Mammary epithelial cell (primary cell): ENCODE measurements at places on chromosomes 2 and 18. TPM values are rescaled to one million over a fixed set of nuclear protein-coding genes. Genes with fewer than 3 reads are reported as not detected.
A peak's percentile ranks its signal among the peaks of the same experiment; 100 is the strongest.

ANKRD39 gene
- polyA plus RNA-seq: 13.8 TPM

DNA sequence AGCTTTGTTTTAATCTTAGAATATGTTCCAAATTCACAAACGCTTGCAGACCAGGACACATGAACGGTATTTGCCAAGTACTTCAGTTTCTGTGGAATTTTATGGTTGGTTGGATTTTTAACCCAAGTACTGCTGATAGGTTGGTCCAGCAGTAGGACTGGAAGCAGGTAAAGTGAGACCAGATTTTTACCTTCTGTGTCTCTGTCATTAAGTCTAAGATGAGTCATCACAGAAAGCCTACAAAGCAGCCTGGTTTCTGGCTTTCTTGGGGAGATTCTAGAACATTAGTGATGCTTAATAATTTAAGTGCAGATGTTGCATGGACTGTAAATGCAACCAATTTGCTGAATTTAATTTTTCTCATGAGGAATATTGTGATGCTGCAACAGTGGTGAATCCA is 100.5 kb downstream of the SCG2 start:
- peak; percentile 26 for DNase-seq

- no peak for DNase-seq
Observed at GRCh38 chr2:111711270-111711669, 172.7 kb downstream of the ANAPC1 start.

CYP26B1 gene
- 1.6 TPM for polyA plus RNA-seq

DNA sequence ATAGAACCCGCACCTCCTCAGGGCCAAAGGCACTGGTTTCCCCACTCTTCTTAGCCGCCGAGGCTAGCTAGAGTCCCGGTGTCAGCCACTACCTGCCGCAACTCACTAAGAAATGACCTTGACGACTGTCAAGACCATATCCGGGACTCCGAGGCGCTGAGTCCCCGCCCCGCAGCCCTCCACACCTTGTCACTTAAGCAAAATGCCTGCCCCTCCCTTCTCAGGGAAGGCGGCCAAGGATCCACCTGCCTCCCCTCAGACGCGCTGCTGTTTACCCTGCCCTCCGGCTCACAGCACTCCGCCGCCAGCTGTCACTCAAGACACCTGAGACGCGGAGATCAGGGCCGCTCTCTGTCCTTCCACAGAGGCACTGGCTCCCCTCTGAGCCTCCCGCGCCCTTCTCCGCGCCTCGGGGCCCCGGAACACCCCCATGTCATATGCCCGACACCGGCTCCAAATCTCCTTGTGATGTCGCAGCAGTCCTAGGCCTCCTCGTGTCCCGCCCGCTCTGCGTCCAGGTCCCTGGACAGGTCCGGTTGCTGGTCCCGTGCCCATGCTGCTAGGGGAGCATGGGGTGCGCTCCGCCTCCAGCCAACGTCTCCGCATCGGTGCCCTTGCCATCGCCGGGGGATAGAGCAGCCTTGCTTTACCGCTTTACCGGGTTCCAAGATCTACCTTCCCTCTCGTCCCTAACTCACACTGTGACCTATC is 32.5 kb upstream of the REG3G start:
- no peak for DNase-seq

GRCh38 chr2:1837022-1837421 is 92.7 kb upstream of the PXDN start:
- no peak for DNase-seq

GRCh38 chr18:59547581-59548182 is 149.5 kb downstream of the CCBE1 start:
- peak; percentile 65 for DNase-seq

RAB17 gene
- polyA plus RNA-seq: 12.8 TPM

DNA sequence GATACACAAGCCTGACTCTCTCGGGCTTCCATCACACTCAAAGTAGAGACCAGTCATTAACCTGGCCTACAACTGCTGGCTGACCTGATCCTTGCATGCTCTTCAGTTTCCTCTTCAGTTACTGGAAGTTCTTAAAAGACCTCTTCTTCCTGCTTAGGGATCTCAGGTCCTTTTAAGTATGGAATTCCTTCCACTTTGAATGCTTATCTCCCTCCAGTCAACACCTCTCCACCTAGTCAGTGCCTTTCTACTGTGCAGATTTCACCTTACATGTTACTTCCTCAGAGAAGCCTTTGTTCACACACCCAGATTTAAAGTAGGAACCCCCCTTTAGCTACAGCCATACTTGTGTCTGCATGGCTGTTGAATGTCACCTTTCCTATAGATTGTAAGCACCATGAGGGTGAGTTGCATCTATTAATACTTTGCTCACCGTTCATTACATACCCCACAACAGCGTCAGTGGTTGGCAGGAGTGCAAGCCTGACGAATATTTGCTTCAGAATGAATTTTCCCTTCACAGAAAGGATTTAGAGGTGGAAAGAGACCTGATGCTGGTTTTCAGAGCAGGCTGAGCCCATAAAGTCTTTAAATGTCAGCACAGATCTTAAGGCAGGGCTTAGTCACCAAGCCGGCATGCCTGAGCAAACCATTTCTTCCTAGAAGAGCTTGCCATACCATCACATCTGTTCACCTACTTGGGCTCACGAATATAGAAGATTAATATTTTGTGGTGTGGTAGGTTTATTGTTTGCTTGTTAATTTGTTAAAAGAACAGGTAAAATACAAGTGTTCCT is 90.1 kb downstream of the ACVR1 start:
- peak; percentile 69 for DNase-seq

DNA sequence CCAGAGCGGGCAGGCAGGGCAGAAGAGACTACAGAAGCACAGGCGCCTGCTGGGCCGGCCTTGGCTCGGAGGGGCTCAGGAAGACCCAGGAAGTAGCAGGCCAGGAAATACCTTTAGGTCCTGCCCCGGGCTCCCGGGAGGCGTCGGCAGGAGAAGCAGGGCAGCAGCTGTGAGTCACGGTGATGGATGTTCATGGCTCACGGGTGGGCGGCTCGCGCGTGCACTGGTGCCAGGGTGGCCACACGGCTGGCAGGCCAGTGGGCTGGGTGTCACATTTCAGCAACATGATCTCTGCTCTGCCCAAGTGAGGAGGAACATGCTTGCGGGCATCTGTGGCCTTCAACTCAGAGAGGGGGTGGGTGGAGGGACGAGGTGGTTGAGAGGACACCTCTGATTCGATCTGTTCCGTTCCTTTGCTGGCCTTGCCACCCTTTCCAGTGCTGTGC is 139.3 kb downstream of the KLHL29 start:
- DNase-seq: peak; percentile 48

CCDC68 gene
- 0.09 TPM for polyA plus RNA-seq

C1GALT1C1L gene
- 0.42 TPM for polyA plus RNA-seq
